ENCODE measurements at places on chromosomes 5 and 9. TPM values are rescaled to one million over a fixed set of nuclear protein-coding genes. Genes with fewer than 3 reads are reported as not detected.
A peak's percentile ranks its signal among the peaks of the same experiment; 100 is the strongest.

GRCh38 chr5:1652873-1653697 is 129.3 kb upstream of the LPCAT1 start:
- peak; percentile 33 for DNase-seq
- no peaks in the 10 kb centered on the region for H3K27me3 ChIP-seq
- peak overlapping the region; percentile 67 for H3K4me3 ChIP-seq
- no peaks in the 10 kb centered on the region for H3K36me3 ChIP-seq
- no peak overlapping the region for H3K27ac ChIP-seq

DNA sequence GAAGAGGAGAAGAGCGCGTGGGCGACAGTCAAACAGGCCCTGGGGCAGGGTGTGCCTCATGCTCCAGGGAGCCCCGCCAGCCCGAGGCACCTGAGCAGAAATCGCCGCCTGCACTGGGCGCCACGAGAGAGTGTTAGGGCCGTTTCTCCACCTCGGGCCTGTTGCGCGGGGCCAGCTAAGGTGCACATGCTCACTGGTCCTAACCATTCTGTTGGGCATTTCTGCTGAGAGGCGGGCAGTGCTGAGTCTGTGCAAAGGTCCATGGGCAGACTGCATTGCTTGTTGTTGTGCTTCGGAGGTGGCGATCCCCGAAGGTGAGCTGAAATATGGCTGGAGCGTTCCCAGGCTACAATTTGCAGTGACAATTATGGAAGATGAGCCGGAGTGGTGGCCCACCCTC is 367.8 kb upstream of the SPATA31A5 start:
- H3K4me3 ChIP-seq, result no peak overlapping the region
- H3K4me1 ChIP-seq, result no peaks in the 10 kb centered on the region
- H3K36me3 ChIP-seq, result peaks cover 3% of the 10 kb centered on the region
- no peaks in the 10 kb centered on the region for H3K27me3 ChIP-seq
- H3K27ac ChIP-seq, result no peak overlapping the region
- no peak for DNase-seq

The C7 gene
- total RNA-seq, result 0.52 TPM

GRCh38 chr5:33476992-33477391 is 36.2 kb downstream of the TARS1 start:
- H3K27ac ChIP-seq, result no peak overlapping the region
- no peak overlapping the region for H3K4me3 ChIP-seq
- no peaks in the 10 kb centered on the region for H3K27me3 ChIP-seq
- DNase-seq, result no peak

GRCh38 chr5:109668237-109668636 is 21.5 kb upstream of the MAN2A1 start:
- H3K27me3 ChIP-seq, result no peaks in the 10 kb centered on the region
- no peak overlapping the region for H3K27ac ChIP-seq
- no peaks in the 10 kb centered on the region for H3K4me1 ChIP-seq

DNA sequence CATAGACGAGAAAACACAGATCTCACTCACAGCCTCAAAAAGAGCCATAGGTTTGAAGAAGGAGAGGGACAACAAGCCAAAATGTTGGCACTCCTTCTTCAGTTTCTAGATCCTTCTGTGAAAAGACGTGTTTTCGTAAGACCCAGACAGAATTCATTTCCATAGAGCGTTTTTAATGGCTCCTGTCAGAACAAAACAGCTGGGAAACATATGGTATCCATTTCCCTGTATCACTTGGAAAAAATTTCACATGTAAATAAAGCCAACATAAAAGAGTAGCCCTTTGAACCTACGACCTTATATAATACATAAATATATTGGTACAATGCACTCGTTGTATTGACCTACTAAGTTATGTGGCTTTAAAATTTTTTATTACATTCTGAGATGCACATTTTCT is 108.1 kb downstream of the SNCAIP start:
- H3K36me3 ChIP-seq, result no peaks in the 10 kb centered on the region
- H3K4me1 ChIP-seq, result peaks cover 5% of the 10 kb centered on the region
- H3K27me3 ChIP-seq, result no peaks in the 10 kb centered on the region
- no peak for DNase-seq

DNA sequence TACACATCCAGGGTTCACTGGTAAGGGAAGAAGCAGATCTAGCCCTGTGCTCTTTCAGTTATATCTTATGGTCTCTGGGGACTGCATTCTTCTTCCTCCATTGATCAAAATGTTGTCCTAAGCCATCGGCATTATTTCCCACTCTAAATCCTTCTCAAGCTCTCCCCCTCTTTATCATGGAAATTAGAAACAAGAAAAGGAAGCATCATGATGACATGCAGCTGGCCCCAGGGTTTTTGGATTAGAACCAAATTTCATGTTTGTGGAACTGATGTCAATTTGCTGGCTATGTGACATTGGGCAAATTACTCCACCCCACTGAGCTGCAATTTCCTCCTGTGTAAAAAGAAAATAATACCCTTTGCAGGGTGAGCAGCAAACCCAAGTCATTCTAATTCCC is 39.5 kb downstream of the MFAP3 start:
- H3K27me3 ChIP-seq, result no peaks in the 10 kb centered on the region
- H3K27ac ChIP-seq, result no peak overlapping the region
- no peak for DNase-seq
- H3K4me3 ChIP-seq, result no peak overlapping the region
- no peaks in the 10 kb centered on the region for H3K36me3 ChIP-seq

The IFNK gene
- not detected for total RNA-seq

DNA sequence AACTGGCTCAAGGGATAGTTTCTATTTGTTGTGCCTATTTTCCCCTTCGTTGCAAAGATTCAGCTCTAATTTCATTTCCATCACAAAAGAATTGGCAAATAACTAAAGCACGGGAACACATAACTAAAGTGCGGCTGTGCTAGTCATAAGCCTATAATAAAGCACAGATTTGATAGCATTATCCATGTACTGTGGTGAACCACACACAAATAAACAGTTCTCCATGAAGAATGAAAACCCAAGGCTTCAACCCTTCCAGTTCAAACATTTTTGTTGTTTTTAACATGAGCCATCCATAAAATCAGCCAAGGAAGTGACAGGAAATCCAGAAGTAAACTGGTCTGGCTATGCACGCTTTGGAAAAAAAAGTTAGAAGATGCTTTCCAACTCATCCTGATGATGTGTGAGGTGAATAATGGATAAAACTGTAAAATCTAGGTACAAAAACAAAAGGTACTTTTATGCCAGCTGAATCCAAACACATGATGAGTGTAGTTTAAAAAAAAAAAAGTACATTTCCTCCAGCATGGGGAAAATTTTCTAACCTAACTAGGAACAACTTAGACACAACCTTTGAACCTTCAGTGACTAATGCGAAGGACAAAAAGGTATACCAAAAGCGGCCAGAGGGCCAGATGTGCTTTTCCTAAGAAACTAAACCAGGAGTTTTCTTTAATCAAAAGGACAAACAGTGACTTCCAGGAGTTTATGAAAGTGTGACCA is 10.2 kb downstream of the ZNF608 start:
- peaks cover 28% of the 10 kb centered on the region for H3K4me1 ChIP-seq
- H3K4me3 ChIP-seq, result no peak overlapping the region
- H3K27ac ChIP-seq, result peak overlapping the region; percentile 88
- 0 out of 3 replicates have a peak, but pooled peaks cover under 1% of the 10 kb centered on the region for H3K36me3 ChIP-seq
- no peak for DNase-seq

The PCA3 gene
- not detected for total RNA-seq

GRCh38 chr9:91682806-91683205 is 259.2 kb upstream of the NFIL3 start:
- H3K4me1 ChIP-seq, result no peaks in the 10 kb centered on the region
- no peaks in the 10 kb centered on the region for H3K27me3 ChIP-seq
- H3K36me3 ChIP-seq, result no peaks in the 10 kb centered on the region
- H3K27ac ChIP-seq, result no peak overlapping the region
- no peak for DNase-seq

- H3K4me1 ChIP-seq, result 0 out of 2 replicates have a peak, but pooled peaks cover 4% of the 10 kb centered on the region
- no peak overlapping the region for H3K27ac ChIP-seq
- no peak for DNase-seq
- 0 out of 2 replicates have a peak, but pooled peaks cover 6% of the 10 kb centered on the region for H3K36me3 ChIP-seq
Observed at GRCh38 chr9:123416176-123416575, 60.2 kb downstream of the CRB2 start.

DNA sequence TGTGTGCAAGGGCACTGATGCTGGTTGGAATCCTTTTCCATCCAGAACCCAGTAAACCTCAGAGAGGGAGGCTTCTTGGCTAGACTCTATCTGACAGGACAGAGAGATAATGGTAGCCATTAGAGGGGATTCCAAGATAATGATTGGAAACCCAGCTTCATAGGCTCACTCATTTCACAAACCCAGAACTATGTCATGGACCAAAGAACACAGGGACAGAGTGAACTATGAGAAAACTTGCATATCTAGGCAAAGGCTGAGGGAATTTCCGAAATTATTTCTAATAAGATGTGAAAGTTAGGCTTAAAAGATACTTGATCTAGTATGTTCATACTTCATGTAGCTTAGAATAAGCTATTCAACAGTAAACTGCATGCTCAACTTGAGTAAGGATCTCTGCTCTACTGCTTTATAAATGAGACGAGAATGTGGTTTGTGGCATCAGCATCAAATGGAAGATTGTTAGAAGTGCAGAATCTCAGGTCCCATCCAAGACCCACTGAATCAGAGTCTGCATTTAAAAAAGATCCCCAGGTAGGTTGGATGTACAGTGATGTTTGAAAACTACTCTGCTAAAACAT is 261.4 kb downstream of the DMRT2 start:
- H3K27me3 ChIP-seq, result no peaks in the 10 kb centered on the region
- no peak for DNase-seq
- H3K36me3 ChIP-seq, result no peaks in the 10 kb centered on the region
- no peak overlapping the region for H3K4me3 ChIP-seq
- no peak overlapping the region for H3K27ac ChIP-seq
- H3K4me1 ChIP-seq, result no peaks in the 10 kb centered on the region

The ZNF462 gene
- total RNA-seq, result 159 TPM

Data from H9 (cell line).